OCI-M1 (cell line): ENCODE measurements at places on chromosomes 1 and 21.

DNA sequence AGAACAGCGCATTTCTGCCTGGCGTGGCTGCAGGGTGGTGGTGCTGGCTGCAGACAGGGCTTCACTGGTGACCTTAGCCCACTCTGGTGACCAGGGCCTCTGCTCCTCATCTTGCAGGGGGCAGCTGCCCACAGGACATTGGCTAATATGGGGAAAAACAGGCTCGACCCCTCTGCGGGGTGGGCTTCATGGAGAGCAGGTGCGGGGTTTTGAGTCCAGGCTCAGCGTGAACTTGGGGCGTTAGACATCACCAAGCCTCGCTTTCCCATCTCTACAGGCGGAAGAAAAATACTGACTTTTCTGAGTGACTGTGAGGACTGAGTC is 24.4 kb downstream of the LHX4 start:
- DNase-seq: no peak

- no peak for DNase-seq
Observed at GRCh38 chr1:30900486-30900885, 8.1 kb downstream of the SDC3 start.

DNA sequence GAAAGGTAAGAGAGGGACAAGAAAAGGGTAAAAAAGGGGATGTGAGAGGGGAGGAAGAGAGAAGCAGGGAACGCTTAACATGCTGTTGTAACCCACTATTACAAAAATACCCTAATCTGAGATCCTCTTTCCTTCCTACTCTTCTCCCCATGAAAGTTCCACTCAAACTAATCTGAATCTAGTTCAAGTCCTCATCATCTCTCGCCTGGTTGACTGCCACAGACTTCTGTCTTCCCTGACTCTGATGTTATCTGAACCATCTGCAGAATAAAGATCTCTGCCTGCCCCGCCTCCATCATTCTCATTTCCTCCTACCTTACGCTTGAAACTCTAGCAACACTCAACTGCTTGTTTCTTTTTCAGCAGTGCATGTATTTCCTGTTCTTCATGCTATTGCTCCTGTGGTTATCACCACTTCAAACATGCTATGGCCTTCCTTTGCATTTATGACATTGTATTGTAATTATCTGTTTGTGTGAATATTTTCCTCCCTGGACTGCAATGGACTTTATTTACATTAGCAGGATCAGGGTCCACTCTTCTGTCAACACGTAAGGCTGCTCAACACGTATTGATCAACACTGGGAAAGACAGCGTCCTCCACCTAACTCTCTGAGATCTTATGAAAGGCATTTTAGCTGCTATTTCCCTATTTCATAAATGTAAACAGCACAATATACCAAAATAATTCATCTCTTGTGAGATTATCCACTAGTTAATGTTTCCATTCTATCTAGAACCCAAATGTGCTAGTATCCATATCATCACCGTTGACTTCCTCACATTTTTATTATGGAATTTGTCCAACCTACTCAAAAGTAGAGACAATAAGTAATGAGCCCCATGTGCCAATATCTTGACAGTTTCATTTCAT is 215.5 kb upstream of the USP25 start:
- DNase-seq: no peak

- DNase-seq: no peak
Observed at GRCh38 chr1:185491604-185492003, 174.6 kb upstream of the IVNS1ABP start.

DNA sequence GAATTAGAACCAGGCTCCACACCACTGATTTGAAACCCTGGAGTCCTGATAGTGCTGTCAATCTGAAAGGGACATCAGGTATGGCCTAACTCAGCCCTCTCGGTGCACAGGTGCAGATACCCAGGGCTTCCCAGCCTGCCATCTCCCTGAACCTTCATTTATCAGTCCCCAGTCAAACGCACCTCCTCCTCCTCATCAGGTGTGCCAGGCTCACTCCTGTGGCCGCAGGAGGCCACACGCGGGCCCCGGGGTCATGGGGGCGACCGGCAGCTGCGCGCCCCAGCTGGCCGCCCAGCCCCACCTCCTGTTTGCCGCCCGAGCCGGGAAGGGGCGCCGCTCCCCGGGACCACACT is 572 bp downstream of the FUCA1 start:
- no peak for DNase-seq

GRCh38 chr1:241499910-241500309 is 19.6 kb downstream of the FH start:
- DNase-seq: peak; percentile 60

- no peak for DNase-seq
Observed at GRCh38 chr1:11100149-11100493, 452 bp upstream of the EXOSC10 start.

- DNase-seq: no peak
Observed at GRCh38 chr1:26570287-26570686, 40.7 kb downstream of the RPS6KA1 start.

- DNase-seq: peak; percentile 71
Observed at GRCh38 chr1:29736582-29737188, 500.4 kb downstream of the PTPRU start.
